ENCODE measurements at places on chromosomes 1 and 21.

DNA sequence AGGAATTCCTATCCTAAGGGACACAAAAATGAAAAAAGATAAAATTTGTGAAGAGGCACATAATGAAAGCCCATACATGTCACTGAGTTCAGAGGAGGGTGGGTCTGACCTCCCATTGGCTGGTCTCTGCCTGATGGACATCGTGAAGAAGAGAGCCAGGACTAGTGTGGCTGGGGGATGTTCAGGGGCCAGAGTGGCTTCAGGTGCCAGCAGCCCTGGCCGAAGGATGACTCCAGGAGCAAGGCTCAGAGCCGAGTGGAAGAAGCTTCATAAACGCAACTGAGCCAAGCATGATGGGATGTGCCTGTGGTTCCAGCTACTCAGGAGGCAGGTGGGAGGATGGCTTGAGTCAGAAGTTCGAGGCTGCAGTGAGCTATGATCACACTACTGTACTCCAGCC lies 56.9 kb upstream of the ATP5PO start:
- DNase-seq, result no peak

GRCh38 chr1:8520483-8520966 lies 202.6 kb downstream of the SLC45A1 start:
- peak; percentile 23 for DNase-seq

DNA sequence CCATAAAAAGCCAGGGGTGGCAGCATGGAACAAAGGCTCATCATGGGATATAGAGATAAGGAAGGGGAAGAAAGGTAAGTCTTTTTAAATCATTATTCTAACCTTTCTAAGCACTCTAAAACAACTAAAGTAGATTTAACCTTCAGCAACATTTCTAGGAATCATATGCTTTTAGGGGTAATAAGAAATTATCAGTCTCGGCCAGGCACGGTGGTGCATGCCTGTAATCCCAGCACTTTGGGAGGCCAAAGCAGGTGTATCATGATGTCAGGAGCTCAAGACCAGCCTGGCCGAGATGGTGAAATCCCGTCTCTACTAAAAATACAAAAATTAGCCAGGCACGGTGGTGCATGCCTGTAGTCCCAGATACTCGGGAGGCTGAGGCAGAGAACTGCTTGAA lies 20.3 kb upstream of the PHTF1 start:
- no peak for DNase-seq

DNA sequence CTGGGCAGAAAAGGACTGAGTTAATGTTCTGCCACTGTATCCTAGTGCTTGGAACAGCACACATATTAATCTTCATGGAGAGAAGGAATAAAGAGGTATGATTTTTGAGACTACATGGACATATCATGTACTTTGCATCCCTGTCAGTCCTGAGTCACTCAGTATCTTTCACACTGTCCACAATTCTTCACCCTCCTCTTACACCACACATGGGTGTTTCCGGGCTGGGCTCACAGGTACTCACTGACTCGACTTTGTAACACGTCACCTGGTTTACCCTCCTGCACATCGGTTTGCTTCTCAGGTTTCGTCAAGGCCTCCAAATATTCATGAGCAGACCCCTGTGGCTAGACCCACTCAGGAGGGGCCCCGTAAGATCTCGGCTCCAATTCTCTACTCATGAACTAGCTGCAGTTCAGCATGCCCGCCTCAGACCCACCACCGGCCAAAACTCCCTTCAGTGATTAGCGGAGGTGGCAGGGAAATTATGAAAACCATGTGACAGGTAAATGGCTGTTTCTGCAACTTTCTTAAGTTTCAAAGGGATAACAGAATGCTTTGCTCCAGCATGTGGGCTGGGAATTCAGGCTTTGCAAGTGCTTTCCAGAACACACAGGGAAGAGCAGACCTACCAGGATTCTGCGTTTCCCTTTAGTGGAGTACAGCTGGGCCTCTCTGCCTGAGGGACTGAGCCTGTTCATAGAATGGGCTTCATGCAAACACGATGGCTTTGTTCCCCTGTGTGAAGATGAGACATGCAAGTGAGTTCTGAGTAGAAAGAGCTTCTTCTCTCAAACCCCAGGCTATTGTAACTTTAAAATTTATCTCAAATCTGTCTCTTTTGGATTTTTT lies 31.3 kb upstream of the TRABD2B start:
- peak; percentile 37 for DNase-seq

DNA sequence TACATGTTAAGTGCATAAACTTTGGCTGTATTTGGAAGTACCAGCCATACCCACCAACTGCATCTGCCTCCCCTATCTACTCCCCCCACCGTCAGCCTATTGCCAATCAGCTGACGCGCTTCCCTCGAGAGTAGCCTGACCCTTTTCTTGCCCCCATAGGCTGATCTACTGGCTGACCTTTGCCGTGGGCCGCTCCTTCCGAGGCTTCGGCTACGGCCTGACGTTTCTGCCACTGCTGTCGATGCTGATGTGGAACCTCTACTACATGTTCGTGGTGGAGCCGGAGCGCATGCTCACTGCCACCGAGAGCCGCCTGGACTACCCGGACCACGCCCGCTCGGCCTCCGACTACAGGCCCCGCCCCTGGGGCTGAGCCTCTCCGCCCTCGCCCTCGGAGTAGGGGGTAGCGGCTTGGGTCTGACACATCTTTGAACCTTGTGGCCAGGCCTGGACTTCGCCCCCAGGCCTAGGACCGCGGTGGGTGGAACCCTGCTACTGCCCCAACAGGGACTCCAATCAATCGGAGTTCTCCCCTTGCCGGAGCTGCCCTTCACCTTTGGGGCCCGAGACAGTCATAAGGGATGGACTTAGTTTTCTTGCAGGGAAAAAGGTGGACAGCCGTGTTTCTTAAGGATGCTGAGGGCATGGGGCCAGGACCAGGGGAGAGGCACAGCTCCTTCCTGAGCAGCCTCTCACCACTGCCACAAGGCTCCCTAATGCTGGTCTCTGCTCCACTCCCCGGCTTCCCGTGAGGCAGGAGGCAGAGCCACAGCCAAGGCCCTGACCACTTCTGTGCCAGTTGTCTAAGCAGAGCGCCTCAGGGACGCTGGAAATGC lies 4.0 kb downstream of the GLMP start:
- no peak for DNase-seq

DNA sequence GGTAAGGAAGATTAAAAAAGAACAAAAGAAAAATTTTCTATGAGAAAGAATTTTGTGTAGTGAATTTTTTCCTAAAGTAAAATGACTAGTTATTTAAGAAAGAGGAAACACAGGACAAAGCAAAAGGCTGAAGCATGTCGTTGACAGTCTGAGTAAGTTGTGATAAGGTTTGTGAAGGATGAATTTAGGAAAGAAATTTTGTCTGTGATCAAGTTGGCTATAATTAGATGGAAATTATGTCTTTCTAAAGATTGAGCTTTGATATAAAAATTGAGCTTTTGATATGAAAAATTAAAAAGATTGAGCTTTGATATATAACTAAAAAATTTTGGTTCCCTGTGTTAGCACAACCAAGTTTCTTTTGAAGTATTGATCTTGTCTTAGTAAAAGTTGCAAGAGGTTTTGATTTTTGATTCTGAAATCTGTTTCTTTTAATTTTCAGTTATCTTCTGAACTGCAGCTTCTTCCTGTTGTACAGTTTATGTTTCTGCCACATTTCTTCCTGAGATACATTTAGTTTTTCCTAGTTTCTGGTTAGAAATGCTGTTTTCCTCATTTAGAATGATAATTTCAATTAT lies 101.7 kb upstream of the KIAA0040 start:
- DNase-seq, result no peak

DNA sequence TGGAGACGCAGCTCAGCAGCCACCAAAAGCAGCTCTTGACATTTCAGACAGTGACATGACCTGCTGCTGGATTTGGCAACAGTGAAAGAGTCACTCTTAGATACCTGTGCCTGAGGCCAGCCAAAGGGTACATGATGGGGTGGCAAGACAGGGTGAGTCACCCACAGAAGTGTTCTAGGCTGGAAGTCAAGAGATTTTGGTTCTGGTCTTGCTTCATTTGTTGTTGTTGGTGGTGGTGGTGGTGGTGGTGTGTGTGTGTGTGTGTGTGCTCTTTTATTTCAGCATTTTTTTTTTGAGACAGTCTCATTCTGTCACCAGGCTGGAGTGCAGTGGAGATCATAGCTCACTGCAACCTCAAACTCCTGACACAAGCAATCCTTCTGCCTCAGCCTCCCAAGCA lies 25.8 kb downstream of the SHISAL2A start:
- DNase-seq, result peak; percentile 55

- no peak for DNase-seq
These were observed 16.3 kb downstream of the TLR5 start for GRCh38 chr1:223126741-223127140.
